Activated CD4-positive, alpha-beta memory T cell treated with anti-CD3 and anti-CD28 coated beads, Interleukin-2, amount 10 ng/mL, durations not matched to agents 7 days and 5 days (primary cell): ENCODE measurements at places on chromosomes 12 and 14. TPM values are rescaled to one million over a fixed set of nuclear protein-coding genes. Genes with fewer than 3 reads are reported as not detected.

- H3K27me3 ChIP-seq, result peaks cover 57% of the 10 kb centered on the region
- H3K36me3 ChIP-seq, result no peaks in the 10 kb centered on the region
- no peak overlapping the region for H3K27ac ChIP-seq
- H3K4me3 ChIP-seq, result no peak overlapping the region
- no peak for DNase-seq
Observed at GRCh38 chr12:51847643-51848325, 734 bp downstream of the FIGNL2 start.

DNA sequence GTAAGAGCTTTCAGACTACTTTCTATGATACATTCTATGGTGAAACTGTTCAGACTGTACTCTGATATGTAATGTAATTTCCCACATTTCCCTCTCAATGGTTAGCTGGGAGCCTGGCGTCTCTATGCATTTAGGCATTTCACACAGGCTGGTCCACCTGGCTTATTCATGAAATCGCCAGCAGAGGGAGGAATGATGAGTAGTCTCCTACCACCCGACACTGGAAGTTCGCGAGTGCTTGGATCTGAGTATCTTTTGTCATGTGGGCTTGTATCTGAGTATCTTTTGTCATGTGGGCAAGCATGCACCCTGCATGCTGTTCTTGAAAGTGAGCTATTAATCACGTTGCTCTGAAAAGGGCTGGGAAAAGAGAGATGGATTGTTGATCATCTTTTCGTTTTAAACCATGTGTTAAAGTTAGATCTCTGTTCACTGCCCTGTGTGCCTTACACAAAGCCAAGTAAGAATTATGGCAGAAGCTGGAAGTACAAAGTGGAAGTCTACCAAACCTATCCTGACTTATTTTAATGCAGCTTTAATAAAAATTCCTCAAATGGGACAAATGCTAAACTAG lies 235.0 kb downstream of the ATP23 start:
- H3K27me3 ChIP-seq, result no peaks in the 10 kb centered on the region
- no peak overlapping the region for H3K27ac ChIP-seq
- no peak overlapping the region for H3K4me3 ChIP-seq
- H3K36me3 ChIP-seq, result no peaks in the 10 kb centered on the region
- H3K4me1 ChIP-seq, result no peaks in the 10 kb centered on the region

DNA sequence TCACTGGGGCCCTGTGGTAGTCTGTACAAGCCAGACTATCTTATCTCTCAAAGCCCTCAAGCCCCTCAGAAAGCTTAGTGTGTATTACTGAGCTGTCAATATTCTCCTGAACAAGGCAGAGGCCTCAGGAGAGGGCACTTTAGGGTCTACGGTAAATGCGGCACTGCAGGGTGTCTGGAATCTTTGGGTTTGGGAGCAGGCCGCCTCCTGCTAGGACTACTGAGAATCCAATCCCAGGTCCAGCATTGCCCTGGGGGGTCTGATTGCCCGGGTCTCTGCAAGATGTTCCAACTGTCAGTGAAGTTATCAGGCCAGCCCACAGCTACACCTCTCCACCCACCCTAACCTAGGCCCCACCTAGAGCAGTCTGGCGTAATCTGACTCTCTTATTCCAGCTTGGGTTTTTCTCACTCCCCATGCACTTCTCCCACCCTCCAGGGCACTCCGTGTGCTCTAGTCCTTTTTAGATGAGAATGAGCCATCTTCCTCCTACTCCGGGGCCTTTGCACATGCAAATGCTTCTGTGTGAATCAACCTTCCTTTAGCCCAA lies 4.3 kb upstream of the ZFP36L1 start:
- peaks cover 32% of the 10 kb centered on the region for H3K36me3 ChIP-seq
- H3K4me1 ChIP-seq, result peaks cover 43% of the 10 kb centered on the region
- DNase-seq, result no peak
- H3K4me3 ChIP-seq, result peak overlapping the region; percentile 92

- H3K27ac ChIP-seq, result peak overlapping the region; percentile 56
- H3K27me3 ChIP-seq, result no peaks in the 10 kb centered on the region
- DNase-seq, result no peak
- peaks cover 14% of the 10 kb centered on the region for H3K4me1 ChIP-seq
- no peak overlapping the region for H3K4me3 ChIP-seq
- peaks cover 5% of the 10 kb centered on the region for H3K36me3 ChIP-seq
Observed at GRCh38 chr12:123475246-123475703, 17.3 kb downstream of the SNRNP35 start.

GRCh38 chr12:109053382-109054123 lies 1.2 kb downstream of the USP30 start:
- no peaks in the 10 kb centered on the region for H3K27me3 ChIP-seq
- DNase-seq, result peak; percentile 24
- peak overlapping the region; percentile 91 for H3K27ac ChIP-seq
- H3K36me3 ChIP-seq, result peaks cover 6% of the 10 kb centered on the region
- H3K4me3 ChIP-seq, result peak overlapping the region; percentile 85

DNA sequence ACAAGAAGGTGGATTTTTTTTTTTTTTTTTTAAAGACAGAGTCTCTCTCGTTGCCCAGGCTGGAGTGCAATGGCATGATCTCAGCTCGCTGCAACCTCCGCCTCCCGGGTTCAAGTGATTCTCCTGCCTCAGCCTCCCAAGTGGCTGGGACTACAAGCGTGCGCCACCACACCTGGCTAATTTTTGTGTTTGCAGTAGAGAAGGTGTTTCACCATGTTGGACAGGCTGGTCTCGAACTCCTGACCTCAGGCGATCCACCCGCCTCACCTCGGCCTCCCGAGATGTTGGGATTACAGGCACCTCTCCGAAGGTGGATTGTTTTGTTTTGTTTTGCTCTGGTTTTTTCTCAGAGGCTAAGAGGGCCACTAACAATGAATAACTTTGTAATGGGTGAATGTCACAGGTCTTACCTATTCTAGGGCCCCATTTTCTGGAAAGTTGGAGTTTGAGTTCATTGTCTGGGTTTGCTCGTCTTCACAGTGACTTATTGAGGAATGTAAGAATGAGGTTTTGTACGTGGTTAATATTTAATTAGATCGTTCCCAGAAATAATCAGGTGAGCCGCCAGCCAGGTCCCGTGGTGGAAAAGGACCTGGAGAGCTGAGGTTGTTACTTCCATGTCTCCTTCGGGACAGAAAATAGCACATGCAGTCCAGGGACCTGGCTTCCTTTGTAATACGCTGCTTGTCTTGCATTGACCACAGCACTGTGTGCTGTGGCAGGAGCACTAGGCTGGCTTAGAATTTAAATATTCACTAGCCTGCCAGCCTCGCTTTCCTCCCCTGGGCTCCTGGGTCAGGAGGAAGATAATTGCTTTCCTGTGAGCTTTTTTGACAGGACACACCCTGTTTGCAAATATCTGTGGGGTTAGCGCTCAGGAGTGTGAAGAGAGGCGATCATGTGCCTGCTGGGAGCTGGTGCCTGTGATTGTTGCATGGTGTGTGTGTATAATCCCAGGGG lies 2.3 kb downstream of the HIP1R start:
- peaks cover 2% of the 10 kb centered on the region for H3K36me3 ChIP-seq
- no peak for DNase-seq
- no peak overlapping the region for H3K4me3 ChIP-seq
- H3K4me1 ChIP-seq, result peaks cover 33% of the 10 kb centered on the region
- H3K27me3 ChIP-seq, result peaks cover 12% of the 10 kb centered on the region

- H3K27ac ChIP-seq, result no peak overlapping the region
- no peak for DNase-seq
- no peaks in the 10 kb centered on the region for H3K4me1 ChIP-seq
- no peaks in the 10 kb centered on the region for H3K36me3 ChIP-seq
Observed at GRCh38 chr12:19627719-19628118, 188.4 kb downstream of the AEBP2 start.

GRCh38 chr12:75489613-75490210 lies 9.2 kb downstream of the GLIPR1 start:
- H3K36me3 ChIP-seq, result peaks cover 44% of the 10 kb centered on the region
- H3K27ac ChIP-seq, result peak overlapping the region; percentile 29
- H3K4me3 ChIP-seq, result no peak overlapping the region
- no peak for DNase-seq

GRCh38 chr12:50058743-50059312 lies 1.4 kb downstream of the ASIC1 start:
- no peak overlapping the region for H3K27ac ChIP-seq
- H3K4me1 ChIP-seq, result peaks cover 28% of the 10 kb centered on the region
- H3K36me3 ChIP-seq, result no peaks in the 10 kb centered on the region

GRCh38 chr14:23950411-23951135 lies 3.0 kb upstream of the DHRS4 start:
- H3K4me3 ChIP-seq, result no peak overlapping the region
- peaks cover 4% of the 10 kb centered on the region for H3K27me3 ChIP-seq
- H3K27ac ChIP-seq, result no peak overlapping the region
- no peak for DNase-seq

DNA sequence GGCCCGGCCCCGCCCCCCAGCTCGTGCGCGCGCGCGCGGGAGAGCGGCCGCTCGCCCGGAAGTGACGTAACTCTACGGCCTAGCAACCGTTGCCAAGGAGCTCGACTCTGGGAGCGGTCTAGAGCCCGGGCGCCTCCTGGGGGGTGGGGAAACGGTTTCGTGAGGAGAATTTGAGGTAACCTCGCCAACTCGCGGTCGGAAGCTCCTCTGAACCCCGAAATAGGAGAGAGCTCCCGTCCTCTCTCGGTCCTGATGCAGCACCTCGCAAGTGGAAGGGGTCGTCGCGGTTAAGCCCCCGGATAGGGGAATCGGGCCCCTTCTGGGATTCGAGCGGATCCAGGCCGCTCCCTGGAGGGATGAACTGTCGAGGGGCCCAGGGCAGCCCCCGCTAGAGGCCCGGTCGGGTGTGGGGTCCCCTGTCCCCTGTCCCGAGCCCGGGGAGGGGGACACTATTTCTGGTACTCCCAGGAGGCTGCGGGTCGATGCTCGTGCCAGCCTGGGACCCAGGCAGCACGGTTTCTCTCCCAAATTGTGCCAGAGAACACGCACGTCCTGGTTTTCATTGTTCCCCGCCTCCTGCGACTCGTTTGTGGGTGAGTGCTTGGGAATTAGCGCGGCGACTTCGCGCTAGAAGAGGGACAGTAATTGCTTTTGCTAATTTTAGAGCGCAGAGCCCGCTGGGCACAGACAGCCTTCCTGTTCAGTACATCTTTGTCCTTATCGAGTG lies at the start of gene IFT81:
TSS of gene IFT81 (plus strand) at position 89 of the 727 bp plus-strand sequence. CDS start 3,024 bp downstream, outside the sequence.
- H3K27me3 ChIP-seq, result peaks cover 36% of the 10 kb centered on the region
- peak within 1 kb of the TSS; percentile 89 for H3K4me3 ChIP-seq
- peaks cover 8% of the 10 kb centered on the region for H3K4me1 ChIP-seq
- H3K27ac ChIP-seq, result peak within 1 kb of the TSS; percentile 62
- H3K36me3 ChIP-seq, result no peaks in the 10 kb centered on the region

- no peaks in the 10 kb centered on the region for H3K27me3 ChIP-seq
- peak; percentile 42 for DNase-seq
- peaks cover 65% of the 10 kb centered on the region for H3K4me1 ChIP-seq
- H3K4me3 ChIP-seq, result peak overlapping the region; percentile 80
Observed at GRCh38 chr14:102316338-102316742, 3.2 kb upstream of the ZNF839 start.

- peaks cover 5% of the 10 kb centered on the region for H3K4me1 ChIP-seq
- H3K4me3 ChIP-seq, result no peak overlapping the region
- H3K36me3 ChIP-seq, result no peaks in the 10 kb centered on the region
- peaks cover 19% of the 10 kb centered on the region for H3K27me3 ChIP-seq
Observed at GRCh38 chr14:105507247-105507646, 16.2 kb downstream of the TEDC1 start.

GRCh38 chr12:130493951-130494350 lies 156.3 kb downstream of the PIWIL1 start:
- no peaks in the 10 kb centered on the region for H3K36me3 ChIP-seq
- no peak for DNase-seq
- no peaks in the 10 kb centered on the region for H3K27me3 ChIP-seq
- no peak overlapping the region for H3K4me3 ChIP-seq
- H3K27ac ChIP-seq, result no peak overlapping the region

DNA sequence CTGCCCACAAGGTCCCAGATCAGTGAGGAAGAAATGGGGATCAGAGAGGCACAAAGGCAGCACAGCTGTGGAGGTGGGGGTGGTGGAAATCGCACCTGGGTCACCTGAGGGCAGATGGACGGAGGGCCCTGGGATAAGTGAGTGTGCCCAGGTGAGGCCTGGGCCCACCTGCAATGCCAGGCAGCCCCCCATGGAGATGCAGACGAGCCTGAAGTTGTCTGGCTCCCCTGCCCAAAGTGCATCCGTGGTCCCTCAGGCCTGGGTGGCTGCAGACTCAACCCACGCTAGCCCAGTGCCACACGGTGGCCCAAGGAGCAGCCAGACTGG lies 84.9 kb downstream of the NCOR2 start:
- DNase-seq, result no peak
- no peak overlapping the region for H3K27ac ChIP-seq
- H3K36me3 ChIP-seq, result peaks cover 24% of the 10 kb centered on the region

GRCh38 chr12:40146800-40147797 lies 41.2 kb upstream of the SLC2A13 start:
- H3K4me1 ChIP-seq, result no peaks in the 10 kb centered on the region
- H3K36me3 ChIP-seq, result no peaks in the 10 kb centered on the region
- DNase-seq, result peak; percentile 19
- peaks cover 23% of the 10 kb centered on the region for H3K27me3 ChIP-seq
- no peak overlapping the region for H3K4me3 ChIP-seq

- H3K36me3 ChIP-seq, result no peaks in the 10 kb centered on the region
- no peak overlapping the region for H3K4me3 ChIP-seq
- H3K27ac ChIP-seq, result no peak overlapping the region
- no peaks in the 10 kb centered on the region for H3K4me1 ChIP-seq
- no peaks in the 10 kb centered on the region for H3K27me3 ChIP-seq
Observed at GRCh38 chr14:83164016-83164415, 1630.4 kb upstream of the SEL1L start.

- H3K27ac ChIP-seq, result no peak overlapping the region
- no peaks in the 10 kb centered on the region for H3K27me3 ChIP-seq
- no peaks in the 10 kb centered on the region for H3K36me3 ChIP-seq
- H3K4me3 ChIP-seq, result no peak overlapping the region
- no peak for DNase-seq
- no peaks in the 10 kb centered on the region for H3K4me1 ChIP-seq
Observed at GRCh38 chr12:97985834-97986233, 523.2 kb downstream of the RMST start.

DNA sequence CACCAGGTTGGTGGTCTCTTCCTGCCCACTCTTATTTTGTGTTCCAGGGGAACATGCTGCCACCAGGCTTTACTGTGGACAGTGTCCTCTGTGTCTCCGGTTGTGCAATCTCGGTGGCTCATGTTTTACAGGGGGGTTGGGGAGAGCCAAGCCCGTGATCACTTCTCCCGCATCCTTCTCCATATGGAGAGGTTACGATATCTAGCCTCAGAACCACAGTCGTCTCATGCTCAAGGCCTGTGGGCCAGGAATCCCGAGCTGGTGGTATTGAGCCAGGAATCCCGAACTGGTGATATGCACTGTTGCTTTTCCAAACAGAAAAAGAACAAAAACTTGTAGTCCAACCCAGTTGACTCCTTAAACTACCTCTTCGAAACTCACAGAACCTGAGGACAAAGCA lies 37.0 kb upstream of the INF2 start:
- no peak overlapping the region for H3K27ac ChIP-seq
- no peaks in the 10 kb centered on the region for H3K36me3 ChIP-seq
- no peaks in the 10 kb centered on the region for H3K4me1 ChIP-seq
- no peak for DNase-seq
- H3K4me3 ChIP-seq, result no peak overlapping the region

- no peaks in the 10 kb centered on the region for H3K36me3 ChIP-seq
- H3K27me3 ChIP-seq, result no peaks in the 10 kb centered on the region
- no peak overlapping the region for H3K4me3 ChIP-seq
- DNase-seq, result no peak
Observed at GRCh38 chr12:91100906-91101305, 10.4 kb downstream of the LUM start.

The CPNE6 gene
- not detected for total RNA-seq

The HOXC6 gene
- not detected for total RNA-seq

The CEBPE gene
- total RNA-seq, result 0.83 TPM

The ZNF84 gene
- total RNA-seq, result 17.5 TPM

The FBLN5 gene
- 2.0 TPM for total RNA-seq

The MMP19 gene
- not detected for total RNA-seq

The ABHD12B gene
- not detected for total RNA-seq

The NYNRIN gene
- 0.18 TPM for total RNA-seq

The ARHGEF25 gene
- total RNA-seq, result 0.55 TPM

The MIP gene
- total RNA-seq, result not detected

The LRR1 gene
- total RNA-seq, result 48.7 TPM

The STXBP6 gene
- total RNA-seq, result not detected

The SRRM4 gene
- total RNA-seq, result not detected

The SERPINA10 gene
- total RNA-seq, result not detected

The GYS2 gene
- total RNA-seq, result not detected
